Esophagus muscularis mucosa (tissue), 4 donors: ENCODE measurements at places on chromosomes 1 and 21. TPM values are rescaled to one million over a fixed set of nuclear protein-coding genes. Genes with fewer than 3 reads are reported as not detected.
A peak's percentile ranks its signal among the peaks of the same experiment; 100 is the strongest.

- peaks cover 10% of the 10 kb centered on the region for H3K4me1 ChIP-seq
- H3K4me3 ChIP-seq: no peak overlapping the region
- H3K27ac ChIP-seq: no peak overlapping the region
- no peaks in the 10 kb centered on the region for H3K36me3 ChIP-seq
Measured at GRCh38 chr1:179820226-179820970, 57.2 kb downstream of the TOR1AIP2 start.

- H3K27me3 ChIP-seq: no peaks in the 10 kb centered on the region
- DNase-seq: no peak
- no peaks in the 10 kb centered on the region for H3K36me3 ChIP-seq
Measured at GRCh38 chr1:89064632-89065031, 376 bp downstream of the GBP1 start.

Gene IL20
- not detected for total RNA-seq

DNA sequence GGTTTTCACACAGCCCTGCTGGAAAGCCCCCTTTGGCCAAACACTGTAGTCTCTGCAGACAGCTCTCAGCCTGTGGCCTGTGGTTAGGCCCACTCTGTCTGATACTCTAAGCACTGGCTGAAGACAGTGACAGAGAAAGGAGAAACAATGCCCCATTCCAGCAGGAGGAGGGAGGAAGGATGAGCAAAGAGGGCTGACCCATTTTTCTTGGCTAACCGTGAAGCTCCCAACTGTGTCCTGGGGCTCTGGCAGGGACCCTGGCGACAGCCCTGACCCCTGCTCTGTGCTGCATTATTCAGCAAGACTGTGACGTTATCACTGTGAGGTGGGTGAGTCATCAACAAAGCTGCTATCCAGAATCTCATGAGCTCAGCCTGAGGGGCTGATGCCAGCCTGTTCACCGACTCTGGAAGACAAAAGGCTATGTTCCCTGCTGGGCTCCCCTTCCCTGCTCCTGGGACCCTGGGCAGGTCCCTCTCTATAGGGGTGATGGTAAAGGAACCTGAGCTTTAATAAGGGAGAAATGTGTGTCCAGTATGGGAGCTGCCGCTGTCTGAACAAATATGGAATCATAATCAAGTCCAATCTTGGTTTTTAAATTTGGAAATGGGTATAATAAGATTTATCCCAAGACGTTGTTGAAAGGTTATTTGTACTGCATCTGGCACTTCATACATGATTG is 107.0 kb downstream of the RHOU start:
- no peaks in the 10 kb centered on the region for H3K27me3 ChIP-seq
- DNase-seq: peak; percentile 88
- no peaks in the 10 kb centered on the region for H3K36me3 ChIP-seq
- H3K27ac ChIP-seq: no peak overlapping the region
- peaks cover 16% of the 10 kb centered on the region for H3K4me1 ChIP-seq

- H3K36me3 ChIP-seq: no peaks in the 10 kb centered on the region
- no peaks in the 10 kb centered on the region for H3K4me1 ChIP-seq
- H3K27me3 ChIP-seq: no peaks in the 10 kb centered on the region
- no peak for DNase-seq
- H3K4me3 ChIP-seq: no peak overlapping the region
Measured at GRCh38 chr1:82062206-82062605, 261.5 kb downstream of the ADGRL2 start.

GRCh38 chr1:41437011-41437355 is 47.5 kb downstream of the EDN2 start:
- peaks cover 17% of the 10 kb centered on the region for H3K4me1 ChIP-seq
- no peak for DNase-seq
- H3K27me3 ChIP-seq: no peaks in the 10 kb centered on the region
- no peak overlapping the region for H3K27ac ChIP-seq
- H3K4me3 ChIP-seq: no peak overlapping the region

Gene TCHHL1
- not detected for total RNA-seq

DNA sequence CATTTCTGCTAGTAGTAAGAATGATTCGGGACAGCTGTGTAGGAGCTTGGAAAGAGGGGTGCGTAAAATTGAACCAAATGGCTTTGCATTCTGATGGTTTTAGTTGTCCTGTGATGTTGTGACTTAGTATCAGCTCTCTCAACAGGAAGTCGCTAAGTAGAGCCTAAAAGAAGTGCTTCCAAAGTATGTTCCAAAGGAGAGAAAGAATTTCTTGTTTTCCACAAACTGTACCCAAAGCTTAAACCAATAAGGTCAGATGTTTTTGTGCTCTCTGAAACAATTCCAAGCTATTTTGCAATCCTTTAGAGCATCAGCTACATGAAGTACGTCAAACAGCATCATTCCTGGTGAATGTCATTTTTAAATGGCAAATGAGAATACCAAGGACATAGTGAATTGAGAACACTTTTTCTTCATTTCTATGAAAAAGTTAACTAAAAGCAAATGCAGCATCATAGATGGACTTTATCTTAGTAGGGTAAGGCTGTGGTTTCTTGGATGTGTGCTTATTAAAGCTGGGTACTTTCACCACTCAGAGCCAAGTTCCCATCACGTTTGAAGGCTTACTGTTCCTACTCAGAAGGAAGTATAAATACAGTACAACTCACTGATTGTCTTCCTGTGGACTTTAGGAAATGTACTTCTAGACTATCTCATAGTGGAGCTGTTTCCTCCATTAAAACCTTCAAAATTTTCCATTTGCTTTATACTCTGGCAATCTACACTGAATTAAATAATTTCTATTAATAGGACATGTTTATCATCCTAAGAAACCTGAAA is 148.6 kb downstream of the C1orf21 start:
- H3K36me3 ChIP-seq: no peaks in the 10 kb centered on the region
- H3K4me1 ChIP-seq: peaks cover 48% of the 10 kb centered on the region
- H3K27ac ChIP-seq: peak overlapping the region; percentile 81
- no peak overlapping the region for H3K4me3 ChIP-seq

Gene LEPR
- 16.7 TPM for total RNA-seq

- H3K27me3 ChIP-seq: no peaks in the 10 kb centered on the region
- no peak for DNase-seq
- H3K4me1 ChIP-seq: peaks cover 5% of the 10 kb centered on the region
- no peak overlapping the region for H3K4me3 ChIP-seq
Measured at GRCh38 chr1:245961137-245961540, 545.9 kb downstream of the SMYD3 start.

Gene PDZK1IP1
- total RNA-seq: not detected

GRCh38 chr1:210246447-210246846 is 13.9 kb downstream of the SERTAD4 start:
- peaks cover 12% of the 10 kb centered on the region for H3K4me1 ChIP-seq
- H3K36me3 ChIP-seq: no peaks in the 10 kb centered on the region
- H3K27ac ChIP-seq: no peak overlapping the region
